ENCODE measurements at places on chromosomes 2 and 18. TPM values are rescaled to one million over a fixed set of nuclear protein-coding genes. Genes with fewer than 3 reads are reported as not detected.

DPP10 gene
- total RNA-seq: not detected

LYG2 gene
- not detected for total RNA-seq

FANCL gene
- 85.0 TPM for total RNA-seq

HAT1 gene
- total RNA-seq: 38.9 TPM

RBBP8 gene
- total RNA-seq: 43.0 TPM

TCF23 gene
- total RNA-seq: 31.5 TPM

SGPP2 gene
- 8.6 TPM for total RNA-seq

Measured in uterus (tissue), 4 donors.